ENCODE measurements at places on chromosomes 3 and 15.

DNA sequence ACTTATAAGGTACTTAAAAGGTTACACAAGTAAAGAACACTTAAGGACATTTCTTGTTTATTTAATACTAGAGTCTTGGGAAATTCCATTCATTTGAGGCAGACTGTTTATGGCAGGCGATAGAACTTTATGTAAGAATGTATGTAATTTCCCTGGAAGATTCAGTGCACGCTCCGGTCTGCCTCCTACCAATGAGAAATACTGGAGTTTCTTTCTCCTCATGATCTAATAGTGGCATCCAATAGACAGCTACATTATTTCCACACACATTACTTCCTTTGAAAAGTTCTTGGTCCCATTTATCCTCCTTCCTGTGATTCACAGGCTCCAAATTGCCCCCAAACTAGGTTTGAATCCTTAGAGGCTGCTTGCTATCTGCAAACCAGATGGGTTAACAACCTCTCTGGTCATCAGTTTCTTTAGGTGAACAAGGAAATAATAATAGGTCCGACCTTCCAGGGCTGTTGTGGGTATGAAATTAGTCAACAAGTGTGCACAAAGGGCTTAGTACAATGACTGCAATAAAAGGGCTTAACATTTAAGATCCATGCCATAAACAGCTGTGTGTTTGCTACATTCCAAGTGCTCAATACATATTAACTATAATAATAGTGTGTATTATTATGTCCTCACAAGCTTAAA, 30.7 kb downstream of the EIF4E3 start:
- DNase-seq: no peak

GRCh38 chr3:42502429-42503250, at the start of gene VIPR1:
VIPR1 (plus strand) TSS chr3:42502643; CDS start chr3:42502736, 93 bp downstream.
- DNase-seq: peak; percentile 83

- DNase-seq: no peak
Measured at GRCh38 chr15:68650901-68651709, 72.3 kb downstream of the CORO2B start.

DNA sequence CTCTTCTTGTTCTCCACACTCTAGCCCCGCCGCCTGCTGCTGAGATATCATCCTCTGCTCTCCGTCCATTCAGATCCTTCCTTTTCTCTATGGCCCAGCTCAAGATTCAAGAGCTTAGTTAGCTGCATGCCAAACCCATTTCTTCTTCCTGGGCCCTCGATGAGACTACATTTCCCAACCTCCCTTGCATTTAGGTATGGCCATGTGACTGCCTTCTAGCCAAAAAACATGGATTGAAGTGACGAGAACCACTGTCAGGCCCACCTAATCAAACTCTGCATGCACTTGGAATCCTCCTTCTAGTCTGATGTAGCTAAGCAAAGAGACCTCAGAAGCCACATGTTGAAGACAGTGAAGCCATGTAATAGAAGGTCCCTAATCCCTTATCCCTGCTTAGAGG, 308.2 kb downstream of the VPS13C start:
- DNase-seq: no peak

DNA sequence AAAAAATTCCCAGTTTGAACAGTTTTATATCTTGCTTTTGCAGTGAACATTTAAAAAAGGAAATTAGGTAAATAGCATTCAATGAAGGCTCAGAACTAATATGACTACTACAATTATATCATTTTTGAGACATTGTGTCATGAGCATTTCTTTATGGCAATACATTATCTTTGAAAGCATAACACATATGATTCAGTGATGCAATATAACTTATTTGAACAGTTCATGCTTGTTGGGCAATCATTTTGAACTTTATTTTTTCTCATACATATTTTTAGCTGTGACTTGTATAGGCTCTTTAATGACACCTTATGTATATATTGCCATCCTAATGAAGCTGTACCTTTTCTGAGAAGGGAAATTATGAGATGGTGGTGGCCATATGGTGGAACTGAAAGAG, 828.6 kb upstream of the NR2F2 start:
- no peak for DNase-seq

GRCh38 chr3:106720510-106720909, 656.7 kb upstream of the CCDC54 start:
- DNase-seq: no peak

DNA sequence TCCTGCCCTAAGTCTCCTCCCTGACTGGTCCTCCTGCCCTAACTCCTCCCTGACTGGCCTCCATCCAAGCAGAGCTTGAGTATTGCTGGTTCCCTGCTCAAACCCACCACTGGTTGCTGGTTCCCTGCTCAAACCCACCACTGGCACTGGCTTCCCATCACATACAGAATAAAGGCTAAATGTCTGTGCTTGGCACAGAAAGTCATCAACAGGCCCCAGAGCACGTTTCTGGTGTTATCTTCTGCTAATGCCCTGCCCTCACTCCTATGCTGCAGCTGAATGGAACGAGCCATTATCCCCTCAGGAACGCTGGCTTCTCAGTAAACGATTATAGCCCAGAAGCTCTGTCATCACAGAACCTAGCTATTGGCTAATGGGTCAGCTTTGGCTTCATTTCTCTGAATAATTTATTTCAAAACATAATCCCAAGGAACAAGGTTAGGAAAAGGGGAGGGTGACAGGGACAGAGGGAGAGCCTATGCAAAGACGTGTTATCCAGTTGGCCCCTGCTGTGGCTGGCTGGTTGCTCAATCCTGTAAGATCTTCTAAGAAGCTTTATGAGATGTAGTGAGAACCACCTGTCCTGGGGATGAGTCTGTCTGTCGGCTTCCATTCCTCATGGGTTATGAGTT, 6.3 kb upstream of the MUC20 start:
- DNase-seq: no peak

DNA sequence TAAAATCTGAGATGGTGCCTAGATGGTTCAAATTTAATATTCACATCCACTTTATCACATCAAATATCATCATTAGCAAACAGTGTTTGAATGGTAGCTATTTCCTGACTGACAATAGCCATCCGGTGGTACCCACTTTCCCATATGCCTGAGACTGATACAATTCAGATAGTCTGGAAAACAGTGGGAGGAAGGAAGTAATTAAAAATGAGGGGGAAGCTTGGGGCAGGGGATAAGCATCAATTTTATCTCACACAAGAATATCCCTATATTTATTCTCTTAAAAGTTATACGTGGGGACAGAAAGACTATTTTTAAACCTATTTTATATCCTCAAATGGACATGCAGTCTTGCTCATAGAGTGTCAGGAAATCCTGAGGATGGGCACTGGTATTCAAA, 122.5 kb upstream of the GAP43 start:
- no peak for DNase-seq

DNA sequence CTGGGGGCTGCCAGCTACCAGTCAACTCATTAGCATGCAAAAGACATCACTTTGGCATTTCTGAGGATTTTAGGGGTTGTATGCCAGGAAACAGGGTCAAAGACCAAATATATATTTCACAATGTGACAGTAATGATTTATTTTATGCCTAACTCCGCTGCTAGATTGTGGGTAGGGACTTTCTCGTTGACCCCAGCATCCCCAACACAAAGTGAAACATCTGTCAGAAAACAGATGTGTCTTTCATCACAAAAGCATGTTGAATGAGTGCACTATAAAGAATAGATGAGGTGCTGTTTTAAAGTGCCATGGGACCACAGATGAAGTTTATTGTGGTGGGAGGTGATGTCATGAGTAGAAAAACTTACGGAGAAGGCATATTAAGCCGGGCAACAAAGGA, 59.7 kb downstream of the ITPR1 start:
- no peak for DNase-seq

- DNase-seq: no peak
Measured at GRCh38 chr15:78914027-78914764, 30.6 kb downstream of the CTSH start.

DNA sequence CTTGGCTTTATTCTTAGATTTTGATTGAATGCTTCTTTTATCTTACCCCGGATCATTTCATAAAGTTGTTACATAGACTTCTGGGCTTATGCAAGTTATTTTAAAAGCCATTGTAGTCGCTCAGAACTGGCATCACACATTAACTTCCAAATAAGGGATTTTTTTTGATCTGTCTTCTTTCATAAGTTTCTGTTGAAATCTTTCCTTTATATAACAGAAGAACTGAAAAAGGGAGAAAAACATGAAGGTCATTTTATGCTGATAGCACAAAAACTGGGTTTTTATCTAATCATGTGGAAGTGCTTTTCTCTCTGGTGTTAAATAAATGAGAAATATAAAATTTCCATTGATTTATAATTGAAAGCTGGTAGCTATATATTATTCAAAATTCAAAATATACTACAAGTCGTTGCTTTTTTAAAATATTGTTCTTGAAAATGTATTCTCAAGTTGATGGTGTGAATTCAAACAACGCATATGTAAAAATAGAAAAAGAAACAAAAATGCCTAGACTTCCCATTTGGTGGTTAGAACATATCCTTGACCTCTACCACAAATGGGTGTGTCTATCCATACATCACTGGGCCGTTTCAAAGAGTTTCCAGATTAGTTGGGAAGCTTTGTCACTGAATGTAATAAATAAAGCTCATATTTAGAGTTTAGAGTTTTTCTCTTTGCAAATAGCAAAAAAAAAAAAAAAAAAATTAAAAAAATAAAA, 258.3 kb upstream of the ZPLD1 start:
- no peak for DNase-seq

GRCh38 chr3:73086071-73086494, 24.6 kb downstream of the EBLN2 start:
- DNase-seq: no peak

GRCh38 chr15:64774629-64775493, 528 bp downstream of the RBPMS2 start:
- DNase-seq: peak; percentile 16

GRCh38 chr3:78116874-78117273, 1077.0 kb downstream of the ROBO2 start:
- no peak for DNase-seq

GRCh38 chr3:50807266-50807665, 132.5 kb downstream of the DOCK3 start:
- peak; percentile 25 for DNase-seq

DNA sequence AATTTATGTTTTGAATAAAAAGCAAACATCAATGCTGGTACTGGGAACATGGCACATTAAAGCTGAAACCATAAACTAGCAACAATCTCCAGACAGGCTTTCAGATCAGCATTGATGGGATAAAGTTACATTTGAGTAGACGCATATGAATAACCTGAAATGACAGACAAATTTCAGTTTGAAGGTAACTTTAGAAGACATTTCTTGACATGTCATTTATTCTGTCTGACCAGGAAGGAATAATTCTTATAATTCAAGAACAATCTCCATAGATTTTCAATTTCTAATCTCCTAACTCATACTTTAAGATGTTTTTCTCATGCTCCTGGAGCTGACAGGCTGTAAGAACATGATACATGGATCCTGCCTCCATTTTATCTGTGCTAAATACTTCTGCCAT, 69.8 kb downstream of the PLCH1 start:
- no peak for DNase-seq

GRCh38 chr3:140553591-140553990, 124.3 kb upstream of the TRIM42 start:
- no peak for DNase-seq

DNA sequence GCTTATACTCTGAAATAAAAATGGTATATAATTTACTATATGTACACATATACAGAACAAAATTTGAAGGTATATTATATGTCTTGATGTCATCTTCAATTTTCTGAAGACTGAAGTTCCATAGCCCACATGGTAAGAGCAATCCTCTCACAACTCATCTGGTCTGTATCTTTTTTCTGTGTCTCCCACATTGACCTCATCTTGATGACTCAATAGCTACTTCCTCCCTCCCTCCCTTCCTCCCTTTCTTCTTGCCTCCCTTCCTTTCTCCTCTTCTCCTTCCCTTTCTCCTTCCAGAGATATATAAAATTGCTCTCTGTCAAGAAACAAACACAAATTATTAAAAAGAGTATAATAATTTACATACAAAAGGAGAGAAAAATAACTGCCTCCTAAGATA, 268.5 kb downstream of the SQOR start:
- no peak for DNase-seq

DNA sequence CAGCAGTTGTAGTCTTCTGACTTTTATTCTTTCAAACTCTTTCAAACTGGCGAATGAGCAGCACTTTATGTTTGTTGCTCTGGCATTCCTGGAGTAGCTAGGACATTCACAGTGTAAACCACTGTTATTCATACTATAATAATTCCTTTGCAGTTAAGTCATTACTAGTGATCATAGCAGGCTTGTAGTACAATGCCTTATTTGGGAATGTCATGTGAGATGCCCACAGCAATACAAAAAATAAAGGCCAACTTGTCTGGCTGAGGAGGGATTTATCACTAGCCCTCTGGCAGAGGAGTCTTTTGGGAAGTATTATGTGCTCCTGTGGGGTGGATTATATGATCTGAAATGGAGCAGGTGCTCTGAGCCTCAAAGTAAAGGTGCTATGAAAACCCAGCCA, 197.2 kb downstream of the VGLL3 start:
- DNase-seq: no peak

- no peak for DNase-seq
Measured at GRCh38 chr3:182795389-182795782, 2.1 kb downstream of the ATP11B start.

GRCh38 chr15:62059816-62060112, 483 bp downstream of the VPS13C start:
- peak; percentile 26 for DNase-seq

GRCh38 chr15:49270541-49271421, 100.7 kb downstream of the GALK2 start:
- DNase-seq: no peak

GRCh38 chr3:159978353-159978752, 10.3 kb upstream of the IL12A start:
- no peak for DNase-seq

DNA sequence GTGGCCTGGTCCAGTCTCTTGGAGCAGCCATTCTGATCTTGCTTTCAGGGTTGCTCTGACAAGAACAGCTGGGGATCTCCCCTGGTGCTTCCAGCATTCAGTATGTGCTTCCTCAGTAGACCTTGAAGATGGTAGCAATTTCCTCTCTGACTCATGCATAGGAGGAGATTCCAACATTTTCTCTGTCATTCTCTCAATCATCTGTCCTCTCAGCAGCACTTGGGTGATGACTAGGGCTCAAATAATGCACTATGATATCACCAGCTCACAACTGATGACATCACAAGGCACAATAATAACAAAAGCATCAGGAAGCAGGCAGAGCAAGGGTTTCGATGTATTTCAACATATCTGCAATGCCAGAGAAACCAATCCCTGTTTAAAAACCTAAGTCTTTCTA, 52.7 kb downstream of the NFKBIZ start:
- no peak for DNase-seq

DNA sequence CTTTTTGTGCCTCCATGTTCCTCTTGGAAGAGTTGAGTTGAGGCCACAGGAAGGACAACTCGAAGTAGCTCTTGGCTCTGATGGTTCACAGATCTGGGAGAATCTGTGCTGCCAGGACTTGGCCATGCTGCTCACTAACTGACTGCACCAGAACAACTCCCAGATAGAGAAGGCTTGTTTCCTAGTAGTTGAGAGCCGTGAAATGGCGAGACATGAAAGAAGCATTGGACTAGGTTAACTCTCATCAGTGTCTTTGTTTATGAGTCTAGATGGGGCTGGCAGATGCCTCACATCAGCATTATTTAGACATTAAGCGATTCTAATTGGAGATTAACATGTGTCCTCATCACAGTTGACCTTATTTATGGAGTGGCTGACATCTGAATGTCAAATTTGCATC, 92.9 kb upstream of the AGBL1 start:
- no peak for DNase-seq
